ENCODE measurements at places on chromosomes 6 and 20.

DNA sequence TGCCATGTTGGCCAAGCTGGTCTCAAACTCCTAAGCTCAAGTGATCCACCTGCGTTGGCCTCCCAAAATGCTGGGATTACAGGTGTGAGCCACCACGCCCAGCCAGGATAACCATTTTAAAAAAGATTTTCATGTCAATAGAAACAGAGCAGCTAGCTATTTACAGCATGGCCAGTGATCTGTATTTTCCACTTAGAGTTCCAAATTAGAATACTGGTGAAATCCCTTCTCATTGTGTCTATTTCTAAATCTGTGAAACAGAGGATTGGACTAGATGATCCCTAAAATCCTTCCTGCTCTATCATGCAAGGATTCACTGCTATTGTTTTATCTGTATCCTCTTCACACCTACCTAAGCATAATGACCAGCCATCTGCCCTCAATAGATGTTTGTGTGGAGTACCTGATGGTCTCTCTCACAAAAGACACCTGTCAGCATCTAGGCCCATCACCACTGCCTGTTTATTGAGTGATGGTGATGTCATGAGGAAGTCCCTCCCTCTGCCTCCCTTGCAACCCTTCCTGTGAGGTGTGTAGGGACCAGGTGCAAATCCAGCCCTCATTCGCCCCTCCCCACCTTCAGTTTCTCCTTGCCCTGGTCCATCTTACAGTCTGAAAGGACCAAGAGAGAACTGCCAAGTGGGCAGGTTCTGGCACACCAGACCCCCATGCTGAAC lies 26.5 kb upstream of the SMIM29 start:
- DNase-seq, result no peak

DNA sequence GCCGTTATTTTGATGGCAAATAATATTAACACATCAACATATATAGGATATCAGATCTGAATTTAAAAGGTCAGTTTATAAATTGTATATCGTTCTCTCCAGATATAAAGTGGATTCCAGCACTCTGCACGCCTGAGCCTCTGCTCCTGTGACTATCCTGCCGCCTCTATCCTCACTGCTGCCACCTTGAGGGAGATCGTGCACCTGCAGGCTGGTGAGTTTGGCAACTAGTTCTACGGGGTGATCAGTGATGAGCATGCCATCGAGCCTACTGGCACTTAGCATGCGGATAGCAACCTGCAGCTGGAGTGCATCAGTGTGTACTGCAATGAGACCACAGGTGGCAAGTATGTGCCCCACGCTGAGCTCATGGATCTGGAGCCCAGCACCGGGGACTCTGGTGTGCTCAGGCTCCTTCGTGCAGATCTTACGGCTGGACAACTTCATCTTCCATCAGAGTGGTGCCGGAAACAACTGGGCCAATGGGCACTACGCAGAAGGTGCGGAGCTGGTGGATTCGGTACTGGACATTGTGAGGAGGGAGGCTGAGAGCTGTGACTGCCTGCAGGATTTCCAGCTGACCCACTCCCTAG lies 84.9 kb downstream of the FBXO5 start:
- peak; percentile 54 for DNase-seq

DNA sequence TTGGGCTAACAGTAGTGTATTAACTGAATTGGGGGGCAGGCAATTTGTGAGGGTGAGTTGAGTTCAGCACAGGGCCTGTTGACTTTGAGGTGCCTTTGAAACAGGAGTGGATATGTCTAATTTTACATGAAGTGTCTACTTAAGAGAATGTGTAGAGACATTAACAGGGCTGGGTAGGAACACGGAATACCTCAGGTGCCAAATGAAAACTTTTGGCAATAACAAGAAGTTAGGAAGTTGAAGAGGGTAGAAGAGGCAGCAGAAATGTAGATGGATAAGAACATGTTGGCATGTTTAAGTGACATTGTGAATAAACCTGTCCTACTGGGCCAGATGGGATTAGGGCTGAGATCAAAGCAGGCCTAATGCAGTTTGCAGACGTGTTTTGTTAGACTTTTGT lies 117.0 kb downstream of the SLC16A10 start:
- no peak for DNase-seq

- no peak for DNase-seq
Measured at GRCh38 chr6:74087899-74088298, 391.9 kb downstream of the CD109 start.

GRCh38 chr6:9540534-9541126 lies 874.2 kb downstream of the TFAP2A start:
- DNase-seq, result no peak
